ENCODE measurements at places on chromosomes 2 and 18.

- no peak for DNase-seq
These were observed 83.6 kb downstream of the CDC42EP3 start for GRCh38 chr2:37587817-37588216.

- peak; percentile 76 for DNase-seq
These were observed 178.1 kb upstream of the PKDCC start for GRCh38 chr2:41869542-41870264.

GRCh38 chr2:2455151-2455550 is 124.1 kb upstream of the MYT1L start:
- no peak for DNase-seq

DNA sequence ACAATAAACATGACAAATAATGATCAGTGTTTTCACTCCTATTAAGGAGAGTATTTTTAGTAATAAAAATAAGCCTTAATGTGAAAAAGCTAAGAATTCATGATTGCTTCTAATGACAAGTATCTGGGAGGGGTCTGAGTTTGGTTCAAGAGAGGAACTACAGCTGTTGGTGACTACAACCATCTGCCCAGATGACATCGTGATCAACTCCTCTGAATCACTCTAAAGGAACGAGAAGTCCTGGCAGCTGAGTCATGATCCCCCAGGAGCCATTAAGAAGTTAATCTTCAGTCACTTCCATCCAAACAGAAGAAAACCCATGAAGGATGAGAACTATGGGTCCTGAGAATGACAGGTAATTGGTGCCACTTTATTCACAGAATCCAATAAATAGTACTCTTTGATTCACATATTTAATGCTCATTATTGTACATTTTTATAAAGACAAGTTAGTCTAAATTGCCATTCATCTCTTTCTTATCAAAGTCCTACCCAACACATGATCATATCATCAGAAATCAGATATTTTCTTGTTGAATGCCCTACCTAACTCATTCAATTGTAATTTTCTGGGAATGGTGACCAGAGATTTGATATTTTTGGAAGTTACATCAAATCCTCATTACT is 6.8 kb downstream of the TFPI start:
- peak; percentile 96 for DNase-seq

- no peak for DNase-seq
These were observed 236.5 kb upstream of the NT5C1B start for GRCh38 chr2:18825838-18826237.

DNA sequence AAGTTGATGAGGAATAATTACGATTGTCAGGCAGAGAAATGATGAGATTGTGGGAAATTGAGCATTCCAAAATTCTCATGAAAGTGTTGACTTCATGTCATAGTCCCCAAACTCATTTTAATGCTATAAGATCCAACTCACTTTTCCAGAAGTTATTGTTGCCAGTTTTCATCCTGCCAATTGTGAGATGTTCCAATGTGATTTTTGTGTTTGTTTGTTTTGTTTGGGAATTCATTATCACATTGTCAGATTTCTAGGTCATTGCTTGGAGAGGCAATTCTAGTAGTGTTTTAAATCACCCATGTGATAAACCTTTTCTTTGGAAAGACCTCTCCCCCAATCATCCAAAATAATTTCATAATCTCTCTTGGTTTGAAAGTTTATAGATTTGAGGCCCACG is 86.0 kb upstream of the ACVR2A start:
- DNase-seq = no peak

DNA sequence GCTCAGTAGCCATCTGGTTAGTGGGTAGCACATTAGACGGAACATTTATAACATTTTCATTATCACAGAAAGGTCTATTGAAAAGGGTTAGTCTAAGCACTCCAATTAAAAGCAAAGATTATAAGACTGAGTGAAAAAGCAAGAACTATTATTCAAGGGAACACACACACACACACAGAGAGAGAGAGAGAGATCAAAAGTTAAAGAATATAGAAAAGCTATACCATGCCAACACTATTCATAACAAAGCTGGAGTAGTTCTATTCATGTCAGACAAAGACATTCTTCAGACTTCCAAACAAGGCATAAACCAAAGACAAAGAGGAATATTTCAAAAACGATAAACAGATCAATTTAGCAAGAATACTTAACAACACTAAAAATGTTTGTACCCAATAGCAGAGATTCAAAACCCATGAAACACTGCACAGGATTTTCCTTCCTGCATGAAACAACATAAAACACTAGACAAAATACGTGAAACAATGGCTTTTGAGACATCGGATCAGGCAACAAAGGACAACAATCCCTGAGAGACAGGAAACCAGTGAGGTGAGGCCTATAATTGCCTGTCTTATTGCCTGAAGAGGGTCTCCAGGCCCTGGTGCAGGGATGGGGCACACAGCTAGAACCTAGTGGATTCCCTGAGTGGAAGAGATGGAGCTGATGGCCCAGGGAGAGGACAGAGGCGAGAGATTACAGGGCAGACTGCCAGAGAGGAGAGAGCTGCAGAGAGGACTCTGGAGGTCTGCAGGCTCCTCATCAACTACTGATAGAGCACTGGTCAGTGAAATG is 83.6 kb upstream of the NPAS2 start:
- DNase-seq = no peak

DNA sequence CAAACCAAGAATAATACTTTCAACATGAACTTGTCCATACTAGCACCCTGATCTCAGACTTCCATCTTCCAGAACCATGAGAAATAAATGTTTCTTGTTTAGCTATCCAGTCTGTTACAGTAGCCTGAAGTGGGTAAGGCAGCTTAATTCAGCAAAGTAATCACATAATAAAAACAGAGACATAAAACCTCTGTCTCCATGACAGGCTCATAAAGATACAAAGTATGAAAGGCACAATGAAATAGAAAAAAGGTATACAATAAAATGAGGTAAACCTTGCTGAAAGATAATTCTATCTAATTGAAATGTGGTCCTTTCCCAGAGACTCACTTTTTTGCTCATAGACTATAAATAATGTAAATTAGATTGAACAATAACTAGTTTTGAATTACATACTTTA is 46.7 kb upstream of the WDR75 start:
- no peak for DNase-seq

DNA sequence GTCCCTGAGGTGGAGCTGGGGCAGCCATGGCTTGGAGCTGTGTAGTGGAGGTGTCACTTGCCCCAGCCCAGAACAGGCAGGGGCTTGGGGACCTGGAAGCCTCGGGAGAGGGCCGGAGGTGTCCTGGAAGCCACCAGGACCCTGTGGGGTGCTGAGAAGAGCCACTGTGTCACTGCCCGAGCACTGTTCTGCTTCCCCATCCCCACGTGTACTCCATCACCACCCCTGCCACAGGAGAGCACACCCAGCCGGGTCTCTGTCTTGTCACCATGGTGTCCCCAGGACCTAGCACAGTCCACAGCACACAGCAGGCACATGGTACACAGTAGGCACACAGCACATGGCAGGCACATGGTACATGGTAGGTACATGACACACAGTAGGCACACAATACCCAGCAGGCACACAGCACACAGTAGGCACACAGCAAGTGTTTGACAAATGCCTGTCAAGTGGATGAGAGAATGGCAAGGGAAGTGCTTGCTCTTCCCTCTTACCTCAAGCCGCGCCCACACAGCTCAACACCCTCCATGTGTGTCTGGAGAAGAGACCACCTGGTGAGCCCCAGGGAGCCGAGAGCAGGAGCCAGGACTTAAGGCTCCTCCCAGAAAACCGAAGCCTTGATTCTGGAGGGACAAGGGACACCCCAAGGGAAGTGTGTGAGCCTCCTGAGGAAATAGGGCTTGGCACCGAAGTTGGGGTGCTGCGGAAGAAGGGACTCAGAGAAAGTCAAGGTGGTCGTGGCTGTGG is 13.3 kb downstream of the MBP start:
- no peak for DNase-seq

DNA sequence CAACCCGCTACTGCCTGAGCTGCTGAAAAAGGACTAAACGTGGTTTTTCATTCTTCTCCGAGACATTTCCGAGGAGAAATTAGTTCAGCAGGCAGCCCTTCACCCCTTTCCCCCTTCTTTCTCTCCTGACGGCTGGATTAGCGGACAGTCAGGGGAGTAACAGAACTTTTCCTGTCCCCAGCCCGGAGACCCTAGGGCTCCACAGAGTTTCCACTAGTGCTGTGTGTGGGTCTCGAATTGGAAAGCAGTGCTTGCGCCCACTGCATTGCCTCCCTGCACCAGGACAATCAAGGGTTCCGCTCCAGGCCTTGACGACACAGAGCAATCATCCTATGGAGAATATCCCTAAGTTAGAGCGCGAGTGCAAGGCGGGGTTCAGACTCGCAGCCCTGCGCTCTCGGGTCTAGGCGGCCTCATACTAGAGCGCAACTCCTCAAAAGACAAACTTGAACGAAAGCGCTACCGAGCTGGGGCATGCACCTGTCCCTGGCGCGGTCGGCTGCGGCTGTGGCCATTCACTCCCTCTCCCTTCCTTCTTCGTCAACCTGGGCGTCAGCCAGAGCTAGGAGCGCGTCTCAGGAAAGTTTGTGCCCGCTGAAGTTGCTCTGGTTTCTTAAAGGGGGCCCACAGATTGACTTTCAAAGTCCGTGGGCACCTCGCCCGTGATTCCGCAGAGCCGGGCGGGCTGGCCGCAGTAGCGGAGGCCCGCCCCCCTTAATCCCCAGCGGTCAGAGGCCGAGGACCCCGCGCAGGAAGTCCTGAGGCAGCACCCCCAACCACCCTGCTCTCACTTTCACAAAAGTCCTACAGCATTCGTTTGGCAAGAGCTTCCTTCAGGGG is 801 bp downstream of the OSR1 start:
- DNase-seq = no peak

- DNase-seq = no peak
These were observed 200.0 kb downstream of the TSN start for GRCh38 chr2:121955426-121955825.

DNA sequence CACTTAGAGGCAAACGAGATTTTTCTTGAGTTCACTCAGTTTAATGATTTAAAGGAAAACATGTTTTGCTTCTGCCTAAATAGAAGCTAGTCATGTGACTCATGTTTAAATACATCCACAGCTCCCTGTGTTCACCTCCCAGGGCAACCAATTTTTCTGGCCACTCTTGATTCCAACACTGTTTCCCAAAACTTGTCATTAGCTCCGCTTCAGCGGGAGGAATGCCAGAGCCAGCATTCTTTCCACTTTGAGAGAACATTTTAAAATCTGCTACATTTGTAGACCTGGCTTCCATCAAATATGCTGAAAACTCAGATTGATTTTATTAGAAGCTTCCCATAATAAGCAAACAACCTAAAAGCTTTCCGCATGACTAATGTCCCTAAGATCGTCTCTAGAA is 2.8 kb upstream of the CYS1 start:
- no peak for DNase-seq

GRCh38 chr2:152466041-152466440 is 131.1 kb downstream of the FMNL2 start:
- peak; percentile 59 for DNase-seq

- DNase-seq = no peak
These were observed 502.7 kb downstream of the RNF144A start for GRCh38 chr2:7419814-7420311.

DNA sequence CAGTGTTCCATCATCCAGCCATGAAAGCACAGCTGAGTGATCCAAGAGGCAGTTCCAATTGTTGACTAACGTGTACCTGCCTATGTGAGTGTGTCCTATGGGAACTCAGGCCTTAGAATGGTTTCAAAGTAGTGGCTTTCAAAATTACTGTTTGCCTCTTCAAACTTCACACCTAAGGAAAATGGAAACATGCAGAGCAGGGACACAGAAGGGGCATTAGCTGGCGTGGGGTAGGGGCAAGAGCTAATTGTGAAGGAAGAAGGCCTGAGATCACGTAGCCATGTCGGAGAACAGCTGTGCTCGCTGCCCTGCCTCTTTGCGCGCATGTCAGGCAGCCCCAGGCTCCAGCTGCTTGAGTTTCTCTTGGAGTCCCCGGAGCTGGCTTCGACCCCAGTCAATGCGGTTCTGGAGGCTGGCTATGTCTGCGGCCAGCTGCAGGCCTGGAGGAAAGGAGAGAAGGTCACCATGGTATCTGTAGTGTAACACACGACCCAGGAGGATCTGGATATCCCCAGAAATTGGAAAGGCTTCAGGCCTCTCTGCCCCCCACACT is 3.8 kb upstream of the IMP4 start:
- DNase-seq = no peak
